Bronchial smooth muscle cell (primary cell): ENCODE measurements at places on chromosomes 16 and 17. TPM values are rescaled to one million over a fixed set of nuclear protein-coding genes. Genes with fewer than 3 reads are reported as not detected.

The MYL11 gene
- 0.95 TPM in 1 of 2 replicates, not detected in the other for total RNA-seq

The PPY gene
- total RNA-seq = not detected in 2 replicates

The BRICD5 gene
- 0.60 and 1.1 TPM in 2 replicates for total RNA-seq

The HCRT gene
- not detected in 2 replicates for total RNA-seq

The XYLT1 gene
- total RNA-seq = 16.2 and 17.8 TPM in 2 replicates

The MYH10 gene
- 119 and 120 TPM in 2 replicates for total RNA-seq

The MMP25 gene
- under 0.01 TPM in 1 of 2 replicates, not detected in the other for total RNA-seq
